Activated T-helper 2 cell treated with anti-CD3 and anti-CD28 coated beads, Interferon-gamma antibody, Interleukin-2, Interleukin-4, amounts not matched to agents 10 μg/mL and 5 μg/mL and 100 μg/mL, durations not matched to agents 14 hours and 24 hours and 36 hours (primary cell): ENCODE measurements at places on chromosomes 2 and 18. TPM values are rescaled to one million over a fixed set of nuclear protein-coding genes. Genes with fewer than 3 reads are reported as not detected.

- H3K27ac ChIP-seq, result no peak overlapping the region
- H3K4me3 ChIP-seq, result no peak overlapping the region
- H3K4me1 ChIP-seq, result no peaks in the 10 kb centered on the region
- peaks cover 3% of the 10 kb centered on the region for H3K27me3 ChIP-seq
Observed at GRCh38 chr2:216715402-216715974, 20.1 kb upstream of the IGFBP5 start.

The NR4A2 gene
- 22.1 and 24.0 TPM in 2 replicates for total RNA-seq

- no peak overlapping the region for H3K27ac ChIP-seq
- peaks cover 26% of the 10 kb centered on the region for H3K36me3 ChIP-seq
- H3K27me3 ChIP-seq, result no peaks in the 10 kb centered on the region
- H3K4me1 ChIP-seq, result no peaks in the 10 kb centered on the region
- no peak overlapping the region for H3K4me3 ChIP-seq
Observed at GRCh38 chr2:64629875-64630274, 23.8 kb downstream of the SERTAD2 start.

- no peak overlapping the region for H3K27ac ChIP-seq
- no peak overlapping the region for H3K4me3 ChIP-seq
- H3K36me3 ChIP-seq, result no peaks in the 10 kb centered on the region
- no peaks in the 10 kb centered on the region for H3K4me1 ChIP-seq
- no peak for DNase-seq
Observed at GRCh38 chr2:111226876-111227700, 106.4 kb downstream of the BCL2L11 start.

DNA sequence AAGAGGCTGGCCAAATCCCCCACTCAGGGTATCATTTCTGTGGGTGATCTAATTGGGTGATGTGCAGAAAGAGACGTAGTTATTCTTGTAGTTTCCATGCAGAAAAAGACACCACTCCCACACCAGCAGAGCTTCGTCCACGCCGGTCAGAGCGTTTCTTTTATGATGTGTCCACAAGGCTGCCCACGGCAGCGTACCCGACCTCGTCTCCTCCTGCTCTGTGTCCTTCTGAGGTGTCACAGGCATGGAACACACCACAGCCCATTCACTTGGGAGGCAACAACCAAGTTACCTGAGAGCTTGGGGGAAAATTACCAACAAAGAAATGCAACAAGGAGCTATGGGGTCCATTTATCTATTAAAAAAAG lies 131.3 kb downstream of the PXDN start:
- H3K4me3 ChIP-seq, result no peak overlapping the region
- H3K36me3 ChIP-seq, result no peaks in the 10 kb centered on the region
- H3K27ac ChIP-seq, result no peak overlapping the region
- H3K4me1 ChIP-seq, result peaks cover 2% of the 10 kb centered on the region
- peaks cover 4% of the 10 kb centered on the region for H3K27me3 ChIP-seq

The FLACC1 gene
- 0.84 and 1.6 TPM in 2 replicates for total RNA-seq

DNA sequence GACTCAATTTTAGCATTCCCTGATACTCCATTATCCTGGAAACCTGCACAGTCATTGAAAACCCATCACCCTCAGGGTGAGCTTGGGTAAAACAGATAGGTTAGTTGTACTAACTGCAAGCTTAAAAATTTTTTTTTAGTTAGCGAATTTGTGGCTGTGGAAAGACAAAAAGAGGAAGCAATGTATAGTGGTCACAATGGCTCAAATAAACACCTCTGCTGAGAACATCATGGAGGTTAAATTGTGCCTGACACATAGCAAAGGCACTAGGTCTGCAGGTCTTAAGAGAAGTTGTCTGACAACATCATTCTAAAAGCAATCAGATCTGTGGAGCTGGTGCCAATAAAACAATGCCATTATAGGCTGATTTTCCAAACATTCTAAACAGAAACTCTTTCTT lies 84.4 kb upstream of the CAVIN2 start:
- no peak overlapping the region for H3K27ac ChIP-seq
- no peak overlapping the region for H3K4me3 ChIP-seq
- H3K27me3 ChIP-seq, result no peaks in the 10 kb centered on the region
- H3K4me1 ChIP-seq, result peaks cover 4% of the 10 kb centered on the region
- H3K36me3 ChIP-seq, result no peaks in the 10 kb centered on the region

The LRRTM1 gene
- not detected in 2 replicates for total RNA-seq

DNA sequence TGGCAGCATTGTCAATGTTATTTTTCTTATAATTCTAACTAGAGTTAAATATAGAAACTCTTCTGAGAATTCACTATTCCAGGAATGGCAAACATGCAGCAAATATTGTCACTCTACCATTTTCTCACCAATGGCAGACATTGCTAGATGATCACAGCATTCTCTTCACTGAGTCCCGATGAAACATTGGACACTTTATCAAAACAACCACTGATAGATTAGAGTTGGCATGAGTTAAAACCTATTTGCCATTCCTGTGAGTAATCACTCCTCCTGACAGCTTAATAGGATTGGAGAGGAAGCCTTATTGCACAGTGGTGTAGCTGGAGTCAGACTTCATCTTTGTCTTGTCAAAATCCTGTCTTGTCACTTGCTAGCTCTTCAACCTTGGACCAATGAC lies 163.9 kb upstream of the THUMPD2 start:
- peaks cover 74% of the 10 kb centered on the region for H3K36me3 ChIP-seq
- peaks cover 65% of the 10 kb centered on the region for H3K4me1 ChIP-seq
- H3K27ac ChIP-seq, result peak overlapping the region; percentile 20
- no peak for DNase-seq

The HRH4 gene
- total RNA-seq, result 0.16 and 0.21 TPM in 2 replicates

The UGT1A4 gene
- total RNA-seq, result not detected in 2 replicates

GRCh38 chr18:68925268-68925667 lies 127.4 kb downstream of the CCDC102B start:
- no peaks in the 10 kb centered on the region for H3K27me3 ChIP-seq
- H3K36me3 ChIP-seq, result no peaks in the 10 kb centered on the region
- H3K4me3 ChIP-seq, result no peak overlapping the region
- peaks cover 2% of the 10 kb centered on the region for H3K4me1 ChIP-seq
- no peak overlapping the region for H3K27ac ChIP-seq

- DNase-seq, result no peak
- H3K27me3 ChIP-seq, result no peaks in the 10 kb centered on the region
- no peaks in the 10 kb centered on the region for H3K4me1 ChIP-seq
- no peak overlapping the region for H3K4me3 ChIP-seq
- H3K36me3 ChIP-seq, result no peaks in the 10 kb centered on the region
- H3K27ac ChIP-seq, result no peak overlapping the region
Observed at GRCh38 chr2:120596191-120596811, 139.4 kb upstream of the GLI2 start.

The ST6GAL2 gene
- total RNA-seq, result not detected in 2 replicates

DNA sequence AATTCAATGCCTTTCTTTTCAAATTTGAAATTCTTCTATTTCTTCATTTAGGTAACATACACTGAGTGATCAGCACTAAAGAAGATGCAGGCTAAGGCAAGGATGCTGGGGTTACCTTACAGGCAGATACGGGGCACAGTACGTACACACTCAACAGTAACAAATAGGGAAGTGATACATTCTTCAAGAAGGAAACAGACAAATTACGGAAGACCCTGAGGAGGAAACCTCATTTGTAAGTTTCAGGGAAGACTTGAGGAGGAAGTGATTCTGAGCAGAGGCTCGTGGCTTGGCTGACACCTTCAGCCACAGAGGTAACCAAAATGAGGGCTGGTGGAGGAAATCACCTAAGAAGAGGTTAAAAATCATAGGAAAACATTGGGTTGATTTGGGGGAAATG lies 1108.3 kb upstream of the KLHL29 start:
- no peaks in the 10 kb centered on the region for H3K36me3 ChIP-seq
- H3K4me1 ChIP-seq, result no peaks in the 10 kb centered on the region
- no peak overlapping the region for H3K27ac ChIP-seq
- DNase-seq, result no peak
- H3K4me3 ChIP-seq, result no peak overlapping the region

GRCh38 chr2:129056309-129056958 lies 737.8 kb upstream of the HS6ST1 start:
- no peak overlapping the region for H3K4me3 ChIP-seq
- peaks cover 3% of the 10 kb centered on the region for H3K27me3 ChIP-seq
- peaks cover 5% of the 10 kb centered on the region for H3K4me1 ChIP-seq
- no peaks in the 10 kb centered on the region for H3K36me3 ChIP-seq
- H3K27ac ChIP-seq, result no peak overlapping the region

DNA sequence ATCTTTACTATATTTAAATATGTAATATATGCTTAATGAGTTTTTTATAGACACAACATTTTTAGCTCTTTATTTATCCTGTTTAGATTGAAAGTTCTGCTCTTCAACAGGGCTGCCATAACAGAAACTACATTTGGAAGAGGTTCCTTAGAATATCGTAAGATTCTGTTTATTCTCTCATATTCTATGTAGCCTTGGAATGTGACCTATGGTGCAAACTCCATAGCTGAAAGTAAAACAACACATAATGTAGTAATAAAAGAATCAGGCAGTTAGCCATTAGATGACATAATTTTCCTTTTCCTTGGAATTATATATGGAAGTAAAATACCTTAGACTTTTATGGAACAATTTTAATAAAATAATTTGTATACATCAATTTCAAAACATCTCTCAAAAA lies 91.3 kb downstream of the ZNF804A start:
- no peak for DNase-seq
- H3K4me1 ChIP-seq, result no peaks in the 10 kb centered on the region
- no peaks in the 10 kb centered on the region for H3K36me3 ChIP-seq
- no peaks in the 10 kb centered on the region for H3K27me3 ChIP-seq
- no peak overlapping the region for H3K27ac ChIP-seq

DNA sequence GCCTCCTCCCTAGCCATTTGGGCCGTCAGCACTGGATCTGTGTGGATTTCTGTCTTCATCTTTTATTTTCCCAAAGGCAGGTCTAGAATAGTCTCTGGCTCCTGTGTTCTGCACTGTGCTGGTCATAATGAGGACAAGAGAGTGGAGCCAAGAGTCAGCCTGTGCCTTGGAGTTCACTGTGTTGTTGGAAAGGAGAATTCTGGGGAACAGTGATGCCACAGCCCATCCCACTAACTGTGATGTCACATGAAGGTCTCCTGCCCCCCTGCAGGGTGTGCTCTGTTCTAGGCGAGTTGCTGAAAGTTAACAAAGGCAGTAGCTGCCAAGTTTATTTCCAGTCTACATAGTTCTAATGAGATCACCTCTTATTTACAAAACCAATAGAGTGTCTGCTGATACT lies 248.5 kb downstream of the TPGS2 start:
- H3K27me3 ChIP-seq, result peaks cover 2% of the 10 kb centered on the region
- no peak overlapping the region for H3K4me3 ChIP-seq
- H3K27ac ChIP-seq, result no peak overlapping the region
- no peak for DNase-seq

- no peak for DNase-seq
- H3K27ac ChIP-seq, result no peak overlapping the region
- no peaks in the 10 kb centered on the region for H3K27me3 ChIP-seq
- no peaks in the 10 kb centered on the region for H3K4me1 ChIP-seq
Observed at GRCh38 chr18:1014951-1015624, 110.4 kb downstream of the ADCYAP1 start.

DNA sequence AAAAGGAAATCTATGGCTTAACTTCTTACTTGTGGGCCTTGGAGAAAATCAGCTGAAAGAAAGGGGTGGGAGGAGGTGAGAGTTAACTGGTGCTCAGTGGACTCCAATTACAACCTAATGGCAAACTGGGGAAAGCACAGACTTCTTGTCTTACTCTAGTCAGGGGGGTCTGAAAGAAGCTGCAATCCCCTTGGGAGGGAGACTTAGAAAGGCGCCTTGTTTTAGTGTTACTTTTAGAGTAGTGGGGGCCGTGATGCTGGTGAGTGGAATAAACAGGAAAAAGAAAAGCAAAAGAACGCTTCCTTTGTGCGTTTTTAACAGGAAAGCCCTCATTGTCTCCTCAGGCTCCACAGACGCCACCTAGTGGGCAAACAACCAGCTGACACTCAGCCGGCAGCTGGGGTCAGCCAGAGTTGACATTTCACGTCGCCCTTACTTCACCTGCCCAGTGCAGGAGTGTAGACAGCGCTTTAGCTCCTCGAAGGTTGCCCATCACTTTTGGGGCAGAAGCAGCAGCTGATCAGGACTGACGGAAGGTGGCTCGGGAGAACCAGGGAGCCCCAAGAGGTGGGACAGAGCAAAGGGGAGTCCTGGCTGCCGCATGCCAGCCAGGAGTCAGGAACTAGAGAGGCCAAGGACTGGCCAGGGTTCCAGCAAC lies 55.9 kb upstream of the GORASP2 start:
- peak overlapping the region; percentile 82 for H3K27ac ChIP-seq
- no peaks in the 10 kb centered on the region for H3K36me3 ChIP-seq
- peaks cover 3% of the 10 kb centered on the region for H3K27me3 ChIP-seq
- peaks cover 13% of the 10 kb centered on the region for H3K4me1 ChIP-seq
- peak; percentile 70 for DNase-seq

The CHST10 gene
- total RNA-seq, result 6.8 and 10.5 TPM in 2 replicates

DNA sequence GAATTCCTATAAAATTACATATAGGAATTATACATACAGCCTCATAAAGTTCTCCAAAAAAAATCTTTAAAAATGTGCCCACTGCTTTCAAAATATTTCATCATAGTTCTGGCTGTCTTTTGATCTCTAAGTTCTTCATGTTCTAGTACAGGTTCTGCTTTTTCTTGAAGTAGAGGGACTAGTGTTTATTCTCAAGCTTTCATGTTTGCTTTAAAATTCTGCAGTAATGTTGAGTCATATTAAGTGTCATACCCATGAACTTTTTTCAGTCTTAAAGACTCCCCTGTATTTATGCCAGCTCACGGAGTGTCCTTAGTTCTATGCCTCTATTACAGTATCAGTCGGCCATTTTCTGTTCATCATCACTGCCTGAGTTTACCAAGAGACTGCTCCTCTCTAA lies 54.8 kb upstream of the CCDC141 start:
- H3K4me3 ChIP-seq, result no peak overlapping the region
- no peak overlapping the region for H3K27ac ChIP-seq
- H3K4me1 ChIP-seq, result peaks cover 32% of the 10 kb centered on the region
- H3K36me3 ChIP-seq, result peaks cover 18% of the 10 kb centered on the region

- no peaks in the 10 kb centered on the region for H3K27me3 ChIP-seq
- no peak for DNase-seq
- no peaks in the 10 kb centered on the region for H3K36me3 ChIP-seq
- no peak overlapping the region for H3K4me3 ChIP-seq
- no peak overlapping the region for H3K27ac ChIP-seq
Observed at GRCh38 chr2:79887747-79888374, 375.0 kb downstream of the CTNNA2 start.

The KIDINS220 gene
- 24.7 and 26.1 TPM in 2 replicates for total RNA-seq

DNA sequence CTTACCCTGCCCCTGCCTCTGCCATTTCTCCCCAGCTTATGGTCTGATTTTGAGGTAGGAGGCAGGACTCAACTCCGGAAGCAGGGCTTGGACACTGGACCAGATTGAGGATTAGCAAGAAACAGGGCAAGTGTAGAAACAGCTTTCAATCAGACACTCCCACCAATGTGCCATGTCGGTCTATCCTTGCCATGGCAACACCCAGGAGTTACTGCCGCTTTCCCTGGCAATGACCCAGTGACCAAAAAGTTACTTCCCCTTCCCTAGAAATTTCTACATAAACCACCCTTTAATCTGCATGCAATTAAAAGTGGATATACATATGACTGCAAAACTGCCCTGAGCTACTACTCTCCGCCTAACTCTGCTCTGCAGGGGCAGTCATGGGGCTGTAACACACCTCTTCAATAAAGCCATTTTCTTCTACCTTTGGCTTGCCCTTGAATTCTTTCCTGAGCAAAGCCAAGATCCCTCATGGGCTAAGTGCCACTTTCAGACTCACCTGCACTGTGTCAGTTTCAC lies 156.7 kb downstream of the LPIN1 start:
- H3K27me3 ChIP-seq, result no peaks in the 10 kb centered on the region
- H3K4me1 ChIP-seq, result no peaks in the 10 kb centered on the region
- H3K36me3 ChIP-seq, result no peaks in the 10 kb centered on the region
- no peak overlapping the region for H3K27ac ChIP-seq
